ENCODE measurements at places on chromosomes 1 and 21. TPM values are rescaled to one million over a fixed set of nuclear protein-coding genes. Genes with fewer than 3 reads are reported as not detected.

The SHISA4 gene
- total RNA-seq = 4.6 TPM

DNA sequence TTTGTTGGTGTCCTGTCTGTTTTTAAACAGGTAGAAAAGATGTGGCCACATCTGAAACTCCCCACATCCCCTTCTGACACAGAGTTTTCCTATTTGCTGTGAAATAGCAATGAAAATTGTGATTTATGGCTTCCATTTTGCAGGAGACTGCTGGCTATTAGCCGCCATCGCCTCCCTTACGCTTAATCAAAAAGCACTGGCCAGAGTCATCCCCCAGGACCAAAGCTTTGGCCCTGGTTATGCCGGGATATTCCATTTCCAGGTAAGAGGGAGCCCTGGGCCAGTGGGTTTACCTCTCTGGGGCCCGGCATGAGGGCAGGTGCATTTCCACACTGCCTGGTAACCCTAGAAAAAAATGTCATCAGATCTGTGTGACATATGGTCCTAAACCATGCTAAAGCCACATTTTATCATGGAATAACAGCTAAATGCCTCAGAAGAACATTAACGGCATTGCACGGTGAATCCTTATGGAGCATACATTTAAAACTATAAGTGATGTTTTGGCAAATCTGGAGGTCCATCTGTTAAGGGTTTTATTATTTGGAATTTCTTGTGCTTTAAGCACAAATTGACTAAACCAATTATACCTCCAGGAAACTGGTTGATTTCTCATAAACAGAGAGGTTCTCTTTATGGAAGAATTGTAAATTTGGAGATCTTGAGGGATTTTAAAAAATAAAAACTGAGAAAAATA, 12.3 kb downstream of the CAPN9 start:
- no peaks in the 10 kb centered on the region for H3K36me3 ChIP-seq
- no peak overlapping the region for H3K4me3 ChIP-seq
- DNase-seq = no peak
- H3K27ac ChIP-seq = no peak overlapping the region

The OR2T34 gene
- total RNA-seq = not detected

DNA sequence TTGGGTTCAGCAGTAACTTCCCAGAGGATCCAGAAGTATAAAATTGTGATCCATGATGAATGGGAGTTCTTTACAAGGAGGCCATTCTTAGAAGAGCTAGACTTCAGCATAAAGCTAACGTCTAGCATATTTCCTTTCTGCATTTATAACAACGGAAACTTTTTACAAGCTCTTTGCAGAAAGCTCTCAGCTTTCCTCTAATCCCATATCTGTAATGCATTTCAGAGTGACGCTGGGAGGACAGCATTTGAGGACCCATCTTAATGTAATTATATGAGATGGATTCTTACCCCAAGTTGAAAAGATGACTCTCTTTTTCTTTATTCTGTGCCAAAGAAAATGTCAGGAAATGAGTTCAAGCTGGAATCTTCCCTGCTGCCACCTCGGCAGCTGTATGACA, 132.0 kb upstream of the CACHD1 start:
- H3K4me3 ChIP-seq = no peak overlapping the region
- H3K36me3 ChIP-seq = no peaks in the 10 kb centered on the region
- no peaks in the 10 kb centered on the region for H3K27me3 ChIP-seq
- DNase-seq = no peak
- H3K27ac ChIP-seq = no peak overlapping the region

The BSND gene
- total RNA-seq = not detected

- no peak for DNase-seq
- H3K27me3 ChIP-seq = no peaks in the 10 kb centered on the region
- H3K36me3 ChIP-seq = no peaks in the 10 kb centered on the region
- H3K4me1 ChIP-seq = peaks cover 13% of the 10 kb centered on the region
Measured at GRCh38 chr21:15093216-15093615, 28.4 kb upstream of the NRIP1 start.

DNA sequence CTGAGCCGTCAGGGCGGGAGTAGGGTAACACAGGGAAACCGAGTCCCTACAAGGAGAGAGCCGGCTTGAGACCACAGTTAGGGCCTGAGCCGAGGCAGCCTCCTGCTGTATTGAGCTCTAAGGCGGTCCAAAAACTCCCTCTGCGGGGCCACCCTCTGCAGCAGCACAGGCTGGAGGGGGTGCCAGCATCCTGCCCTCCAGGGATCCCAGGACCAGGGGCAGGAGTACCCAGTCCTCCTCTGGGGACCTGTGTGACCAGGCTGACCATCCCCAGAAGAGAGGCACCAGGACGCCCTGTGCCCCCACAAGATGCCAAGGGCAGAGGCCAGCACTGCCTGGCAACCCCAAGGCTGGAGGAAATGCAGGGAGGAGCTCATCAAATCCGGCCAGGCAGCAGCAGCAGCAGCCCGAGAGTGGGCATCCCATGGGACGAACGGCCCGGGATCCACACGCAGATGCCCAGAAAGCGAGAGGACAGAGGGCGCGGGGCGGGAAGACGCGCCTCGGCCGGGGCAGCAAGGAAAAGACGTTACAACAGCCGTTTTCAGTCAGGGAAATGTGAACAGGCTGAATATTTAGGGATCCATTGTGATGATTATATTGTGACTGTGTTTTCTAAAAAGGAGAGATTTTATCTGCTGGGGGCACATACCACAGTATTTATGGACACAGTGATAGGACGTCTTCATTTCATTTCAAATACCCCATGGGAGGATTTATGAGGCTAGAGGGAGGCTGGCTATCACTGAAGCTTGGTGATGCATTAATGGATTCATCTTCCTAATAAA, 57.1 kb upstream of the COL18A1 start:
- no peak overlapping the region for H3K4me3 ChIP-seq
- H3K27me3 ChIP-seq = no peaks in the 10 kb centered on the region
- DNase-seq = no peak
- peaks cover 22% of the 10 kb centered on the region for H3K4me1 ChIP-seq
- no peaks in the 10 kb centered on the region for H3K36me3 ChIP-seq
- peak overlapping the region; percentile 59 for H3K27ac ChIP-seq

- no peak overlapping the region for H3K4me3 ChIP-seq
- DNase-seq = no peak
- peaks cover 3% of the 10 kb centered on the region for H3K4me1 ChIP-seq
- no peaks in the 10 kb centered on the region for H3K36me3 ChIP-seq
- no peaks in the 10 kb centered on the region for H3K27me3 ChIP-seq
Measured at GRCh38 chr1:62964141-62964540, 180.2 kb downstream of the ATG4C start.

The KRTAP12-2 gene
- total RNA-seq = not detected

DNA sequence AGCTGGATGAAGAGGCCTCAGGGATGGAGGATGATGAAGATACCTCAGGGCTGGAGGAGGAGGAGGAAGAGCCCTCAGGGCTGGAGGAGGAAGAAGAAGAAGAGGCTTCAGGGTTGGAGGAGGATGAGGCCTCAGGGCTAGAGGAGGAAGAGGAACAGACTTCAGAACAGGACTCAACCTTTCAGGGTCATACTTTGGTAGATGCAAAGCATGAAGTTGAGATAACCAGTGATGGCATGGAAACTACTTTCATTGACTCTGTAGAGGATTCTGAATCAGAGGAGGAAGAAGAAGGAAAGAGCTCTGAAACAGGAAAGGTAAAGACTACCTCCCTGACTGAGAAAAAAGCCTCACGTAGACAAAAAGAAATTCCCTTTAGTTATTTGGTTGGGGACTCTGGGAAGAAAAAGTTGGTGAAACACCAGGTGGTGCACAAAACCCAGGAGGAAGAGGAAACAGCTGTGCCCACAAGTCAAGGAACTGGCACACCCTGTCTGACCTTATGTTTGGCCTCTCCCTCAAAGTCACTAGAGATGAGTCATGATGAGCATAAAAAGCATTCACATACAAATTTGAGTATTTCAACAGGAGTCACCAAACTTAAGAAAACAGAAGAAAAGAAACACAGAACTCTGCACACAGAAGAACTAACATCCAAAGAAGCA, 15.4 kb downstream of the L1TD1 start:
- no peaks in the 10 kb centered on the region for H3K4me1 ChIP-seq
- H3K27me3 ChIP-seq = no peaks in the 10 kb centered on the region
- no peak overlapping the region for H3K27ac ChIP-seq

The DFFA gene
- total RNA-seq = 13.5 TPM

DNA sequence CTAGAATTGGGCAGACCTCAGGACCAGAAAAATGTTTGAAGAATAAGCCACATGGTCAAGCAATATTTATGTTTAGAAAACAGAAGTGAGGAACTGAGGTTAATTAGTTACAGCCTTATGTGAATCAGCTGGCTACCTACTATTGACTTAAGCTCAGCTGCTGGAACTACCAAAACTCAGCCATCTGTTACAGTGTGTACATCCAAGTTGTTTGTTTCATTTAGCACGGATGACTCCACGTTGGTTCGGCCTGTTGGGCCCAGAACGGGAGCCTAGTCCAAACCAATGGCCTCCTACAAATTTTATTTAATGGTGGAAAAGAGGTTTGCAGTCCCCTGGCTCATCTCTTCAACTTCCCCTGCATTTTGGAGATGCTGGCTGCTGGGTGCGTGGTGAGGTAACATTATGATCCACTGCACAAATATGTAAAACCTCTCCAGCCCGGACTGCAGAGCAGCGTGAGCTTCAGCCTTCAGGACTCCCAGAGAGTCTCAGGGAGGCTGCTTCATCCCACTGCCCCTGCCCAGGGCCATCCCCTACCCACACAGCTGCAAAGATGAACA, 143.4 kb downstream of the ZZZ3 start:
- H3K4me3 ChIP-seq = no peak overlapping the region
- peak overlapping the region; percentile 9 for H3K27ac ChIP-seq
- peaks cover 13% of the 10 kb centered on the region for H3K4me1 ChIP-seq
- H3K36me3 ChIP-seq = no peaks in the 10 kb centered on the region

DNA sequence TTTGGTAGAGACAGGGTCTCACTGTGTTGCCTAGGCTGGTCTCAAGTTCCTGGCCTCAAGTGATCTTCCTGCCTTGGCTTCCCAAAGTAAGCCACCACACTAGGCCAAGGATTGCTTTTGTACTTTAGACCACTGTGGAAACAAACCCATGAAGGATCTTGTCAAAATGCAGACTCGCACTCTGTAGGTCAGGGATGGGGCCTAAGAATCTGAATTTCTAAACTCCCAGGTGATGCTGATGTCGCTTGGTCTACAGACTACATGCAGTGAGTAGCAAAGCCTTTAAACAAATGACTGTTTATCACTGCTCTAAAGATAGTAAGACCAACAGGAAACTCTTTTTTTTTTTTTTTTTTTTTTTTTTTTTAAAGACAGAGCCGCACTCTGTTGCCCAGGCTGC, 54.1 kb upstream of the MUTYH start:
- no peak overlapping the region for H3K4me3 ChIP-seq
- no peaks in the 10 kb centered on the region for H3K27me3 ChIP-seq
- no peak for DNase-seq
- H3K36me3 ChIP-seq = no peaks in the 10 kb centered on the region
- H3K27ac ChIP-seq = no peak overlapping the region
- H3K4me1 ChIP-seq = no peaks in the 10 kb centered on the region

DNA sequence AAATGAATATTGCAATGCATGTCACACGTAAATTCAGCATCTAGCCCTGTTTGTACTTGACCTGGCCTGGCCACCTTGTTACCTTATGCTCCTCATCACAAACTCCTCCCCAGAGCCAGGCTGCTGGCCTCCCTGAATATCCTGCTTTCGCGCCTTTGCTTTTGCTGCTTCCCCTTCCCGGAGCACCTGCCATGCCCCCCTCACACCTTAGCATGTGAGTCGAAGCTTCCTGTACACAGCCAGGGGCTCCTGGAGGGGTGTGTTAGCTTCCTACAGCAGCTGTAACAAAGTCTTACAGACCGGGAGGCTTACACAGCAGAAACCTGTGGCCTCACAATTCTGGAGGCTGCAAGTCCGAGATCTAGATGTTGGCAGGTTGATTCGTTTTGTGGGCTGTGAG, 60.1 kb downstream of the TLR5 start:
- DNase-seq = no peak
- H3K4me3 ChIP-seq = no peak overlapping the region
- H3K4me1 ChIP-seq = peaks cover 14% of the 10 kb centered on the region
- no peaks in the 10 kb centered on the region for H3K27me3 ChIP-seq
- H3K27ac ChIP-seq = no peak overlapping the region
